ENCODE measurements at places on chromosomes 12 and 14. TPM values are rescaled to one million over a fixed set of nuclear protein-coding genes. Genes with fewer than 3 reads are reported as not detected.

Gene EDDM3A
- not detected for total RNA-seq

Gene KCNH3
- 0.52 TPM for total RNA-seq

Gene CMTM5
- total RNA-seq = not detected

Gene NRIP2
- total RNA-seq = not detected

Gene MANSC4
- total RNA-seq = not detected

Gene ZDHHC22
- not detected for total RNA-seq

Gene CLEC4C
- total RNA-seq = not detected

Gene CSRNP2
- 9.5 TPM for total RNA-seq
